ENCODE measurements at places on chromosomes 7 and 10. TPM values are rescaled to one million over a fixed set of nuclear protein-coding genes. Genes with fewer than 3 reads are reported as not detected.

Gene PIK3CG
- total RNA-seq, result 4.1 TPM

DNA sequence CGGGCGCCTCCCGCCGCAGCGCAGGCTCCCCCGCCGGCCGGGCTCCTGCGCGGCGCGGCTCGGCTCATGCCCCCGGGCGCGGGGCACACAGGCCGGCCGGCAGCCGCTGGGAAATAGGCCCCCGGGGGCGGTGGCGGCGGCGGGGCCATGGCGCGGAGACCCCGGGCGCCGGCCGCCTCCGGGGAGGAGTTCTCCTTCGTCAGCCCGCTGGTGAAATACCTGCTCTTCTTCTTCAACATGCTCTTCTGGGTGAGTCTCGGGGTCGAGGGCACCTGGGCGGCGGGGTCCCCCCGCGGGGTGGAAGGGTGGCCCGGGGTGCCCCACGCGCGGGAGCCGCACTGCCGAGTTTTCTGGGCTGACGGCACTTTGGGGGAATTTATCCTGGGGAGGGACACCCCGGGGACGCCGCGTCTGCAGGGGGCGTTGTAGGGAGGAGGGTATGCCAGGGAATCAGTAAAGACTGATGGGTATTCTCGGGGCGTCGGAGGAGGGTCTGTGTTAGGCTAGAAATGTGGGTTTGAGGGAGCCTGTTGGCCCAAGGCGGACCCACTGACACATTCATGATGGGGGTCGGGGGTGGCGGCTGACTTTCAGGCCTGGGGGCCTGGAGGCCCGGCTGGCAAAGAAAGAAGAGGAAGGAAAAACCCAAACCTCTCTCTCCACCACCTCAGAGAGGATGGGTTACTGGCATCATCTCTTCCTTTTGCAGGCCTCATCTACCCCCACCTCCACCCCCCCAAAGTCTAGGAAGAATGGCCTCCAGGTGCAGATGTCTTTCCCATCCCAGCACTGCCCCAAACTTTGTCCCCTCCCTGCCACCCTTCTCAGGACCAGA lies 544 bp downstream of the TSPAN33 start:
- no peak for DNase-seq

GRCh38 chr10:101216207-101217043 lies 12.8 kb downstream of the LBX1 start:
- DNase-seq, result no peak

DNA sequence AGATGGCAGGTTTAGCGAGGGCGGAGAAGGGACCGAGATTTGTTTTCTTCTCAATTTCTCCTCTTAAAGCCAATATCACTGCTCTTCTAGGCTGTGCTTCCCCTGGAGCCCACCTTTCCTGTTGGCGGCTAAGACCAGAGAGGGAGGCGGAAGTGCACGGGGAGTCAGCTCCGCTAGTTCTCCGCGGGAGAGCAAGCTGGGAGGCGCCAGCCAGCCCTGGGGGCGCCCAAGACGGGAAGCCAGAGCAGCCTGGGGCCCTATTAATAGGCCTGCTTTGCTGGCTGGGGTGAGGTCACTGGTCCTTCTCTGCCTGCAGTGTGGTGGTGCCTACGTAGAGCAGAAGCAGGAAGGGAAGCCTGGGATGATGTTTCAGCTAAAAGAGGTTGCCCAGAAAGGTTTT lies 61.6 kb downstream of the LSM5 start:
- DNase-seq, result no peak

- no peak for DNase-seq
Measured at GRCh38 chr7:41886901-41887311, 184.0 kb upstream of the INHBA start.

Gene TAF3
- total RNA-seq, result 1.9 TPM

Gene PTPRN2
- 0.75 TPM for total RNA-seq

- no peak for DNase-seq
Measured at GRCh38 chr10:132144086-132144485, 42.7 kb upstream of the DPYSL4 start.

DNA sequence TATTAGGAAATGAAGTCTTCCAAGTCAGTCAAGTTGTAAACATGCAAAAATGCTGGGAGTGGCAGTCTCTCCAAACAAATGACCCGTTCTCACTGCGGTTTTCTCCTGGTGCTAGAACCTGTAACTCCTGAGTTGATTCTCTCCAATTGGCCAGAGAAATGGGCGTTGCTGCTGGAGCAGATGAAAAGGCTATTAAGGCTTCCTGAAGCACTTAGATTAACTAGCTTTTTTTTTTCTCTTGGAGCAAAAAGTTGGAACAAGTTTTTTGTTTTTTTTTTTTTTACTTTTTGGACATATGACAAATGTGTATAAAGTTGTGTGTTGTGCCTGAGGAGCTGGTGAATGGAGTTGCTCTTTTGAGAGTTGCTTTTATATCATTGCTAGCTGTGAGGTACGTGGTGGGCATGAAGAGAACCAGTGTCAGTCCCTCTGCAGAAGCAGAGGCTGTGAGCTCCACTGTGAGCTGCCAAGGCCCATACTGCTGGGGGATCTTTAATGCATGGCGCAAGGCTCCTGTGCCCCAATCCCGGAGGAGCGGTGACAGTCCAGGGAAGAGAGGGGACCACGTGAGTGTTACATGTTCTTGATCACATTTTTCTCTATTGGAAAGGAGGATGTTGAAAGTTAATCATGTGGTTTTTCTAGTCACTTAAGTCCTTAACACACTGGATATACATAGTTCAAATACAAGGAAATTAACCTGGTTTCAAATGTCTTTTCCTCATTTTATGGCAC lies 393.6 kb upstream of the GALNT17 start:
- DNase-seq, result no peak

GRCh38 chr7:41107330-41107937 lies 595.5 kb downstream of the INHBA start:
- DNase-seq, result no peak

- no peak for DNase-seq
Measured at GRCh38 chr7:103887853-103888602, 101.4 kb downstream of the RELN start.

DNA sequence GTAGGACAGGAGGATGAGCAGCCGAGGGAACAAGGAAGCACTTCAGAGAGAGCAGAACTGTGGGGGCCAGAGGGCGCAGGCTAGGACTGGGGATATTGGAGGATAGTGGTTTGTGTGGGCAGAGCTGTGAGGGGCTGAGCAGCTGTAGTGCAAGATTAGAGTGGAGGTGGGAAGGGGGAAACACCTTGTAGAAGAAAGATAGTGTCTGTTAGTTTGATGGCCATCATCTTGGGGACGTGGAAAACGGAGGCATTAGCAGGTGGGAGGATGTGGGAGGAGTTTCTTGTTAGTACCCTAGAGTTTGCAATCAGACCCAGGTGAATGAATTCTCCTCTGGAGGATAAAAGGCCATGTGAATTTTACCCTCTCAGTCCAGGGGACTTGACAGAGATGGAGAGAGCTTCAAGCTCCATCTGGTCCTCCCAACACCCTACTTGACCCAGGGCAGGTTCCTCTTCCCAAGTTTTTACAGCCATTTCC lies 34.0 kb downstream of the PRSS2 start:
- DNase-seq, result peak; percentile 22

GRCh38 chr10:49751216-49751615 lies 10.9 kb downstream of the OGDHL start:
- DNase-seq, result no peak

DNA sequence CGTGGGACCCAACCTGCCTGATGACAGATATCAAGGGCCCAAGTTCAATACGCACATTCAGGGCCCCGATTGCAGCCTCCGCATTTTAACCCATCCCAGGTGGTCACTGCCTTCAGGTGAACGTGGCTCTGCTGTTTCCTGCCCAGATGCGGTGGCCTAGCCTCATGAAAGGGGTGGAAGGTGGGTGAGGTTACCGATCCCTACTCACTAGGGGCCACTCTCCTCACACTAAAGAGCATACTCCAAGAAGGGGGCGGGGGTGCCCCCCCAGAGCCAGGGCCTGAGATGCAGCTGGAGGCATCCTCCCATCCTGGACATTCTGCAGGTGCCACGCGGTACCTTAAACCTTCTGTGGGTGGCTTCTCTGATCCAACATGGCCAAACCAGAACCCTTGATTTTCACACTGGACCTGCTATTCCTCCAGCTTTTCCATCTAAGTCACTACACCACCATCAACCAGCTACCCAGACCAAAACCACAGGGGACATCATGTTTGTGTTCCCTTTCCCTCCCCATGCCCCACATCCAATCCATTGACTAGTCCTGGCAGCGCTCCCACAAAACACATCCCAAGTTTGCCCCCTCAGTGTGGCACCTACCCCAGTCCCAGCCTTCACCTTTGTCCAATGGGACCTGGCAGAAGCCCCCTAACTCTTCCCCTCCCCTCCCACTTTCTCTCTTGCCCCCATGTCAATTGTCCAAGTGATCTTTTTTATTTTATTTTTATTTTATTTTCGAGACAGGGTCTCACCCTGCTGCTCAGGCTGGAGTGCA lies 30.0 kb downstream of the PRLHR start:
- peak; percentile 6 for DNase-seq

Gene MEPCE
- total RNA-seq, result 13.5 TPM

GRCh38 chr10:114806562-114807391 lies 14.8 kb upstream of the FHIP2A start:
- no peak for DNase-seq

- DNase-seq, result no peak
Measured at GRCh38 chr7:33076737-33077136, 14.2 kb upstream of the NT5C3A start.

DNA sequence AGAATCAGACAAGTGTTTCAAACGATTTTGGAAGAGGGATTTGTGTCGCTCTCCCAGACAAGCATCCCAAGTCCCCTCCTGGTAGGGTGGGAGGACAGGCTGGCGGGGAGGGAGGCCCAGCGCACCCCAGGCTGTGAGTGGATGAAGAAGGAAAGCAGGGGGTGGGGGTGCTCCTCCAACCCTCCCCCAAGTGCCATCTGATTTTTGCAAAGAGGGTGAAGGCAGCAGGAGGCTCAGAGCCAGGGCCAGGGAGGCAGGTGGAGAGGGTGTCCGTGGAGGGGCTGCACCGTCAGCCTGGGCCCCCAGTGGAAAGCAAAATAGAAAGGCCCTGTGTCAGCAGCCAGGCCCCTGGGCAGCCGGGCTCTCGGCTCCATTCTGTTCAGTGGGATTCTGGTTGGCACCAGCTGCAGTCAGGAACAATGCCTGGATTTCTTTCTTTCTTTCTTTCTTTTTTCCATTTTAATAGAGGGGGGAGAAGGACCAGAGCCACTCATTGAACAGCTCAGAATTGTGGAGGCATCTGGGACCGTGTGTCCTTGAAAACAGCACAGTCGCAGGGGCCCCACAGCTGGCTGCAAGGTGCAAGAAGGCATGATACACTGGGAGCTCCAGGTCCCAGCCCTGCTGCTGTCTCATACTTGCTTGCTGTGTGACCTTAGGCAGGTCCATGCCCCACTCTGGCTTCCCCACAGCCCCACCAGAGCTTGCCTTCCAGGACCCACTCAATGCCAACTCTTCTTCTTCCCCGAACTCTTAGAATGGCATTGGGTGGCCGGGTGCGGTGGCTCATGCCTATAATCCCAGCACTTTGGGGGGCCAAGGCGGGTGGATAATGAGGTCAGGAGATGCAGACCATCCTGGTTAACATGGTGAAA lies 7.1 kb upstream of the ZMIZ1 start:
- DNase-seq, result no peak

Gene CREB5
- total RNA-seq, result 0.92 TPM

DNA sequence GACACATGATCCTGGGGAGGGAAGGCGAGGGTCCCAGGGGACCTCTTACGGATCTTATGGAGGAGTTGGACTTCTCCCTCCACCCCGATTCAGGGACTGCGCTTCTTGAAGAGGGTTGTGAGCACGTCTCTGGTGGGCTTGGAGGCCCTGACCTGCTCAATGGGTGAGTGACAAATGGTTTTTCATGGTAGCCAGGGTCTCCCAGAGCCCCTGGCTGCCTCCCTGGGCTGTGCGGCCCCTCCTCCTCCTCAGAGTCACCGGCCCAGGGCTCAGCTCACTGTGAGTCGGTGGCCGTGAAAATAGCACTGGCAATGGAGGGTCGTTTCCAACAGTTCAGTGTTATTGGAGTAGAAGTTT lies 26.6 kb downstream of the INPP5A start:
- no peak for DNase-seq

DNA sequence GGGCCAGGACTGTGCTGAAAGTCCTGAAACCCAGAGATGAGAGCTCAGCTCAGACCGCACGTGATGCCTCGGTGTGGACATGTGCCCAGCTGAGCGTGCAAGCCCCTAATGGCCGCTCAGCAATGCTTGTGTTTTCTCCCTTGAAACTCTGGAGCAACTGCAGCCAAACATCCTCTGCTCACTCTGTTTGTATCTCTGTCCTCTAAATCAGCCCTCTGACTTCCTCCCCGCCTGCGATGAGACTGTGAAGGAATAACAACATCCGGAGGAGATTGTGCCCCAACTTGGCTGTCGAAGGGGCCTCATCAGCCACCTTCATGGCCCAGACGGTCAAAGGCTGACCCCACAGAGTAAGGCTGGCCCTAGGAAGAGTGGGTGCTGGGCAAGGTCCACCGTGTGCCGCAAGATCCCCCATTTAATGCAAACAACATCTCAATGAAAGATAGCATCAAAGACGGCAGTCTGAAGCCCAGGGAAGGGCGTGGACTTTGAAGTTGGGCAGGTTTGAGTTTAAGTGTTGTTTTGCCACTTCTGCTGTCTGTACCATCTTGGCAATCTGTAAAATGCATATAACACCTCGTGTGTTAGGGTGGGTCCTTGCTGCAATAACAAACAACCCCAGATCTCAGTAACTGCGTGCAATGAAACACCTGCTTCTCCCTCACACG lies 39.9 kb downstream of the CALML3 start:
- no peak for DNase-seq

DNA sequence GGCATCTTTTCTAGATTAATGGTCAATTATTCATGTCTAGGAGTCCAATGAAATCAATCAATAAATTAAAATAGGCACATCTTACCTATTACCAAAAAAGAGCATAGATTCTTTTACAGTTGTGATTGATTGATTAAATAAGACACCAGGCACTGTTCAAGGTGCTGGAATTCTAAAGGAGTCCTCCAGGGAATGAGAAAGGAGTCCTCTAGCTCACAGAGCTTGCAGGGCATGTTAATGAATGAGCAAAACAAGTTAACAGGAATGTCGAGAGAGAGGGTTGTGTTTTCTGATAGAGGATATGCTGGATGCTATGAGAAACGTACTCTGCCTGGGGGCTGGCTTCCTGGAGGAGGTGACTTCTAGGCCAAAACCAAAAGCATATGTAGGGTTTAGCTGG lies 191.4 kb downstream of the BMPER start:
- no peak for DNase-seq

DNA sequence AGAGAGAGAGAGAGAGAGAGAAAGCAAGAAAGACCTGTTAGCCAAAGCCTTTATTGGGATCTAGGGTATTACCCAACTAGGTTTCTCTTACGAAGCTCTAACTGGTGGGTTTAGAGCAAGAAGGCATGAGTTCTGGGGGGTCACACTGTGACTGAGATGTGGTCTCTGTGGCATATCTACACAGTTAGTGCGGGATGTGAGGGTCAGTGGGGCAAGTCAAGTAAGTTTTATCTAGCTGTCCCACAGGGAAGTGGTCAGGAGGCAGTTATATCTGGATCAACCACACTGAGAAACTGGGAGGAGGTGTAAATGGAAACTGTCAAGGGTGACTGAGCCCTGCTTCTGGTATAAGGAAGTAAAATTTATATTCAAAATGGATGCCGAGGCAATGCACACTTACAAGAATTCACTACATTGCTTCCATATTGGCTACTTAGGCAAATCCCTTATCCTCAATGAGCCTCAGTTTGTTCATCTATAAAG lies 331.6 kb upstream of the HPS1 start:
- no peak for DNase-seq

- DNase-seq, result no peak
Measured at GRCh38 chr10:117204316-117204715, 7.0 kb downstream of the KCNK18 start.

GRCh38 chr10:43043773-43044447 lies 33.0 kb upstream of the RET start:
- DNase-seq, result no peak
